Cardiac muscle cell (in vitro differentiated cells and primary cell): ENCODE measurements at places on chromosomes 16 and 17. TPM values are rescaled to one million over a fixed set of nuclear protein-coding genes. Genes with fewer than 3 reads are reported as not detected.
A peak's percentile ranks its signal among the peaks of the same experiment; 100 is the strongest.

DNA sequence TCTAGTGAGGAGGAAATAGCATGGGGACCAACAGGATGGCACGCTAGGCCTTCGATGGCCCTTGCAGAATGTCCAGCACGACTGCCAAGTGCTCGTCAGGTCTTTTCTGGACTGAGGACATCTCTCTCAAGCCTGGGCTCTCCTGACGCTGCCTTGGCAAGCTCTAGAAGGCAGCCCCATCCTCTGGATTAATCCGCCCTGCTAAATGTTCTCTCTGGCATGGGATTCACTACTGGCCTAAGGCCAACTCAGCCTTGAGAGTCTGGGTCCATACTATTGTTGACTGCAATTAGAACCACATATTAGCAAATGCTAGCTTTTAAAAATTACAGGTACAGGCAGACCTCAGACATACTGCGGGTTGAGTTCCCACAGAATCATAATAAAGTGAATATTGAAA, 2.5 kb upstream of the CEP295NL start:
- DNase-seq = no peak

DNA sequence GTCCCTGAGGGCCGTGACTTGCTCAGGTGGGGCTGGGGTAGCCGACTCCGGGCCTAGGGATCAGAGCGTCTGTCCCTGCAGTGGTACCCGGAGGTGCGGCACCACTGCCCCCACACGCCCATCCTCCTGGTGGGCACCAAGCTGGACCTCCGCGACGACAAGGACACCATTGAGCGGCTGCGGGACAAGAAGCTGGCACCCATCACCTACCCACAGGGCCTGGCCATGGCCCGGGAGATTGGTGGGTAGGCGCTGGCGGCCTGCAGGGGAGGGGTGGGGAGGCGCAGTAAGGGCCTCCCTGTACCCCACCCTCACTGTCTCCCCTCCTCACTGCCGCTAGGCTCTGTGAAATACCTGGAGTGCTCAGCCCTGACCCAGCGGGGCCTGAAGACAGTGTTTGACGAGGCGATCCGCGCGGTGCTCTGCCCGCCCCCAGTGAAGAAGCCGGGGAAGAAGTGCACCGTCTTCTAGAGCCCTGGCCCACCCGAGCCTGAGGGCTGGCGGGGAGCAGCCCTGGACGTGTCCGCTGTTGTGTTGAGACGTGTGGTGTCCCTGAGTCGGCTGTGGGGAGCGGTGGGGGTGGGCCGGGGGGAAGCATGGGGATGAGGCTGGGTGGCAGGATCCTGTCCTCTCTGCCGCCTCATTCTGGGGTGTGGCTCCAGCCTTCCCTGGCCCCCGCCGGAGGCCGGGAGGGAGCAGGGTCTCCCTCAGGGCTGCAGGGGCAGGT, 2.0 kb downstream of the RAC3 start:
- DNase-seq = no peak

GRCh38 chr16:68737046-68737729, at the start of gene CDH1:
Gene CDH1, plus strand, starts transcription at chr16:68737292. Its CDS starts 124 bp downstream, at chr16:68737416.
- DNase-seq = peak; percentile 44

The NME3 gene
- total RNA-seq = 72.2 and 106 TPM in 2 replicates

The SYCE1L gene
- 0.99 and 3.2 TPM in 2 replicates for total RNA-seq

The MYH1 gene
- not detected in 2 replicates for total RNA-seq
